ENCODE measurements at places on chromosomes 7 and 10. TPM values are rescaled to one million over a fixed set of nuclear protein-coding genes. Genes with fewer than 3 reads are reported as not detected.
A peak's percentile ranks its signal among the peaks of the same experiment; 100 is the strongest.

- H3K27me3 ChIP-seq: no peaks in the 10 kb centered on the region
- DNase-seq: no peak
- H3K36me3 ChIP-seq: no peaks in the 10 kb centered on the region
Measured at GRCh38 chr7:138000081-138000701, 1.7 kb downstream of the CREB3L2 start.

- no peaks in the 10 kb centered on the region for H3K4me1 ChIP-seq
- H3K36me3 ChIP-seq: no peaks in the 10 kb centered on the region
- no peak overlapping the region for H3K4me3 ChIP-seq
- H3K27me3 ChIP-seq: peaks cover 10% of the 10 kb centered on the region
- DNase-seq: peak; percentile 58
Measured at GRCh38 chr7:131688738-131689661, 132.6 kb upstream of the PODXL start.

GRCh38 chr7:90828601-90829000, 232.5 kb downstream of the CDK14 start:
- H3K4me3 ChIP-seq: no peak overlapping the region
- H3K4me1 ChIP-seq: no peaks in the 10 kb centered on the region
- DNase-seq: no peak
- no peaks in the 10 kb centered on the region for H3K36me3 ChIP-seq
- no peaks in the 10 kb centered on the region for H3K27me3 ChIP-seq
- H3K27ac ChIP-seq: no peak overlapping the region

- no peaks in the 10 kb centered on the region for H3K36me3 ChIP-seq
- H3K27ac ChIP-seq: no peak overlapping the region
Measured at GRCh38 chr7:150736864-150737263, 354 bp upstream of the GIMAP5 start.

DNA sequence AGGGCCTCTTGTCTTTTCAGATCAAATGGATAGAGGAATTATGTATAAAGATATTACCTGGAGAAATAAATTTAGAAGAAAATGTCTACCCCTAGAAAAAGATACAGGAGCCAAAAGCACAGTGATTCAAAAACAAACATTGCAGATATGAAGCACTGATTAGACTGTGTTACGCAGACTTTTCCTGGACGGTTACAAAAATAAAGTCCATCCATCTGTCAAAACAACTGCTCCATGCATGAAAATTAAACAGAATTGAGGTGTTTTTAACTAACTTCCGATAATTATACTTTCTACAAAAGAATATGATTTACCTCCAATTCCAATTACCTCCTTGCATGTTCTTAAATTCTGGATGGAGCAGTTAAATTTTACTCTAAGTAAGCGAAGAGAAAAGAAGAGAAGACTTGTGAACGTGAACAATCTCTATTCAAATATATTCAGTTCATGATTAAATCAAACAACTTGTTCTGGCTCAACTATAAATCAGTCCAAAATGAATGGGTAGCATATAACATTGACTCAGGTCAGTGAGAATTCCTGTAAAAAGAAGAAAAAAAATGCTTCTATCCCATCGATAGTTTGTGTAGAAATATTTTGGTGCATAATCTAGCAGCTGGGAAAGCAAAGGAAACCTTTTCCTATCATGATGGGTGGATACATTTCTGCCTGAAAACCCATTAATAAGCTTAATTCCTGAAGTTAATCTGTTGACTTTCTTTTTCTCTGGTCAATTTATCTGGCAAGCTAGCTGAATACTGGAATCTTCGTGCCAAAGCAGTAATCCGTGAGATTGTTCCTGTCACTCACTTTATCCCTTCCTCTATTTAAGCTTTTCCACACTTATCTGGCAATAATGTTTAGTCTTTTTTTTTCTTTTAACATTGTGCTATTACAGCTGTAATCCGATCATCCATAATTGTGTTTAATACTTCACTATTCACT, 80.4 kb downstream of the SEMA3A start:
- no peaks in the 10 kb centered on the region for H3K4me1 ChIP-seq
- H3K27ac ChIP-seq: no peak overlapping the region
- DNase-seq: no peak
- no peaks in the 10 kb centered on the region for H3K36me3 ChIP-seq
- H3K27me3 ChIP-seq: no peaks in the 10 kb centered on the region
- no peak overlapping the region for H3K4me3 ChIP-seq

DNA sequence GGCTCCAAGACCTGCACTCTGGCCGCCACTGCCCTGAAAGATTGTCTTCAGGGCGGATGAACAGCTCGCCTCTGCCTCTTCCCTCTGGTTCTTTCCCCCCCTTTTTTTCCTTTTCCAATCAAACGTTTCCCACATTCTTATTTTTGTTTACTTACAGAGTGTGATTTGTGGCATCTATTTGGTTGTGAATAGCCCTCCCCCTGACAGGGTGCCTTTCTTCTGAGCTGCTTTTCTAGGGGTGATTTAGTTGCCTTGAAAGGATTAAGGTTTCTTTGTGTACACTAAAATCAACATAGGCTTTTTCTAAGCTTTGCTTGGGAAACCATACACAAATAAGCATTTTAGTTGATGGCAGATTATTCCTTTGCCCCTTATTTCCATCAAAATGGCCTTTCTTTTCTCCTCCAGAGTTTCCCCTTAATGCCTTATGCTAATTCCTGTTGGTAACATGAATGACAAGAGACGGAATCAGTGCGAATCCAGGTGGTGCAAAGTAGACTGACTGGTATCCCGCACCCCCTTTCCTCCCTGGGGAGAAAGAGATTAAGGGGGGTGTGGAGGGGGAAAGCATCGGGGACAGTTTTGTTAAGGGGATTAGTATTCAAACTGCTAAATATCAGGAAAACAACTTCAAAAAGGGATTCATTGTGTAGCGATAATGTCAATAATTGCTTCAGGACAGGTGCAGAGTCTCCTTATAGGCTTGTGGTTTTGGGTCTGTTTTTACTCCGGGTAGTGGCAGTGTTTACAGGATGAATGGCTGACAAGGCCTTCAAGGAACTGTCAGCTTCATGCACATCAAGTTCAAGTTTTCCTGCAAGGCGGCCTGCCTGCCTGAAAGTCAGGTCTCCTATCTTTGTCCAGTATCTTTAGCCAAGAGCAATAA, 431.6 kb upstream of the GALNT17 start:
- no peak overlapping the region for H3K27ac ChIP-seq
- H3K4me3 ChIP-seq: no peak overlapping the region
- H3K36me3 ChIP-seq: no peaks in the 10 kb centered on the region
- H3K27me3 ChIP-seq: peaks cover 12% of the 10 kb centered on the region
- peaks cover 9% of the 10 kb centered on the region for H3K4me1 ChIP-seq
- DNase-seq: no peak

- no peaks in the 10 kb centered on the region for H3K36me3 ChIP-seq
- no peaks in the 10 kb centered on the region for H3K4me1 ChIP-seq
- DNase-seq: no peak
- H3K27ac ChIP-seq: no peak overlapping the region
- no peak overlapping the region for H3K4me3 ChIP-seq
Measured at GRCh38 chr10:51642581-51642980, 56.8 kb downstream of the CSTF2T start.

- H3K36me3 ChIP-seq: no peaks in the 10 kb centered on the region
- peak overlapping the region; percentile 96 for H3K27ac ChIP-seq
- peaks cover 100% of the 10 kb centered on the region for H3K4me1 ChIP-seq
- H3K27me3 ChIP-seq: no peaks in the 10 kb centered on the region
- no peak for DNase-seq
- H3K4me3 ChIP-seq: no peak overlapping the region
Measured at GRCh38 chr10:110863956-110864355, 7.8 kb upstream of the PDCD4 start.

DNA sequence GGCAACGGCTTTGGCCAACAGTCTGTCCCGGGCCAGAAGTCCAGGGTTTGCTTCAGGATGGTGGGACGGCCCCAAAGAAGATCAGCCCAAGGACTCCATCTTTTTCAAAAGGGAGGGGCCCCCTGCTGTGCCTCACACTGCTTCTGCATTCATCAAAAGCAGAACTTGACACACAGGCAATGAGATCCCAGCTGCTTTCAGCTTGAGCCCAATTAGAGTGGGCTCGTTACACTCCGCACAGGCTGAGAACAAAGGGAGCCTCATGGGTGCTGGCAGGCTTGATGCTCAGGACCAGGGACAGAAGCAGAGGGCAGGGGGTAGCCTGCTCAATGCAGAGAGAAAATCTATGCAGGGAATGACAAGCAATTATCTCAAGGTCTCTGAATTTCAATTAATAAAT, 45.5 kb downstream of the VOPP1 start:
- peak; percentile 78 for DNase-seq
- H3K36me3 ChIP-seq: no peaks in the 10 kb centered on the region
- peak overlapping the region; percentile 60 for H3K27ac ChIP-seq
- H3K4me1 ChIP-seq: peaks cover 79% of the 10 kb centered on the region

DNA sequence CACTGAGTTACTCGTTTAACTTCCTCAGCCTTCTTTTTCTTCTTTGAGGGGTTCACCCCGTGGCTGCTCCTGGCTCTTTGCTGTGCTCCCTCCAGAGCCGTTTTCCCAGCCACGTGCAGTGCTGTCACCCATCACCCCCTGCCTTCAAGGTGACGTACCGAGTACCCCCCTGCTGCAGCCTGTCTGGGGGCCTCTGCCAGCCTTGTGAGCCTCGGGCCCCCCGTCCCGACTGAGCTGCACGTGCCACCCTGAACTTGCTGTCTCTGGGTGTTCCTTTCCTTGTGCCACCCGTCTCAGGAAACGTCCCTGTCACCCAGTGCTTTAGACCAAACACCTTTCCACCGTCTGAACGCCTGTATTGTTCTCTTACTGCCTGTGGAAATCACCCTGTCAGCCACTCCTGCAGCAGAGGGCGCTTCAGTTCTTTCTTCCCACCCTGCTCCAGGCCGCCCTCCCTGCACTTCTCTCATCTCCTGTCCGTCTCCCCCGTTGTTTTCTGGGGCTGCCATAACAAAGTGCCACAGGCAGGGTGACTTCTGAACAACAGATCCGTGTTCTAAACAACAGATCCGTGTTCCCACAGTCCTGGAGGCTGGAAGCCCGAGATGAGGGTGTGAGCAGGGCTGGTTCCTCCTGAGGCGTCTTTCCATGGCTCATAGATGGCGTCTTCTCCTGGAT, 44.6 kb downstream of the WDR37 start:
- H3K36me3 ChIP-seq: no peaks in the 10 kb centered on the region
- H3K27ac ChIP-seq: no peak overlapping the region
- no peaks in the 10 kb centered on the region for H3K27me3 ChIP-seq
- no peak overlapping the region for H3K4me3 ChIP-seq

DNA sequence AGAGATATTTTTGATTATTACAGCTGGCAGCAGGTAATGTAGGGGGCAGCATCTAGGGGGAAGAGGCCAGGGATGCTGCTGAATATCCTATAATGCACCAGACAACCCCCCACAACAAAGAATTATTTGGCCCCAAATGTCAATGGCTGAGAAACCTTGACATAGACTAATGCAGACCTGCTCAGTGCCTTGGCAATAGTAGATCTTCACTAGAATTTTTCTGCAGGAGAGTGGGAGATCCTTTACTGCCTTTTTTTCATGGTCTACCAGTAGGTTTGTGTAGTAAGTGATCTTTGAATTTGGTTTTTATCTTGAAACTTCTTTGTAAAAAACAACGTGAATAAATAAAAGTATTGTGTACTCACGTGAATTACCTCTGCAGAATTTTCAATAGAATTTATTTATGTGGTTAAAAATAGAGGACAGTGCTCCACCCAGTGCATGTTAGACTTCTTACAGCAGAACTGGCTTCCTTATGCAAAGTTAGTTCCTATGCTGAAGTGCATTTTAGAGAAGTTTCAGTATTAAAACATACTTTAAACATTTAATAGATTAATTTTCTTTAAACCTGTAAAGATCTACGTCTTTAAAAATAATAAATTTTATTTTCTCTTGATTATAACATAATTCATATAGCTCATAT, 199.6 kb upstream of the HDAC9 start:
- H3K27ac ChIP-seq: peak overlapping the region; percentile 30
- H3K27me3 ChIP-seq: no peaks in the 10 kb centered on the region
- DNase-seq: peak; percentile 45
- H3K4me3 ChIP-seq: peak overlapping the region; percentile 36
- peaks cover 54% of the 10 kb centered on the region for H3K4me1 ChIP-seq

GRCh38 chr7:104921596-104921995, 92.4 kb upstream of the KMT2E start:
- DNase-seq: no peak
- H3K27ac ChIP-seq: no peak overlapping the region
- H3K27me3 ChIP-seq: no peaks in the 10 kb centered on the region
- no peaks in the 10 kb centered on the region for H3K36me3 ChIP-seq

DNA sequence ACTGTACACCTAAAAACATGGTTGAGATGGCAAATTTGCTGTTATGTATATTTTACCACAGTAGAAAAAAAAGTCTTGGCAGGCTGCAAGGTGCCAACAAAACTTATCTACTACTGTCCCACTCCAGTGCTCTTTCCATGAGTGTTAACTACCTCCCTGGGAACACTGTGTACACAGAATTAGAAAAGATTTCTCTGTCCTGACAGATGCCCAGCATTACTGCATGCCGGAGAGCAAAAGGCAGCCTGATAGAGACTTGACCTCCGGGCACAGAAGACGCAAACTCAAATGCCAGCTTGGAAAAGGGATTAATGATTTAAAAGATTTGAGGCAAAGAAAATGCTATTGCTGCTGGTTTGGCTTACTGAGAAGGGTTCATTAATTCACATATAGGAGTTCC, 228.8 kb downstream of the TMEM178B start:
- no peak for DNase-seq
- no peak overlapping the region for H3K4me3 ChIP-seq
- no peaks in the 10 kb centered on the region for H3K36me3 ChIP-seq
- H3K4me1 ChIP-seq: no peaks in the 10 kb centered on the region
- no peak overlapping the region for H3K27ac ChIP-seq

- H3K4me3 ChIP-seq: no peak overlapping the region
- DNase-seq: no peak
- no peaks in the 10 kb centered on the region for H3K4me1 ChIP-seq
- H3K27me3 ChIP-seq: no peaks in the 10 kb centered on the region
Measured at GRCh38 chr10:117804470-117805011, 242.2 kb downstream of the RAB11FIP2 start.

GRCh38 chr10:6780008-6780677, 200.1 kb upstream of the PRKCQ start:
- no peak for DNase-seq
- H3K4me1 ChIP-seq: peaks cover 22% of the 10 kb centered on the region
- no peak overlapping the region for H3K27ac ChIP-seq
- H3K4me3 ChIP-seq: no peak overlapping the region

GDF2 gene
- polyA plus RNA-seq: not detected

GRM3 gene
- polyA plus RNA-seq: not detected

NKX2-3 gene
- polyA plus RNA-seq: not detected

CPN1 gene
- polyA plus RNA-seq: not detected

HMX3 gene
- not detected for polyA plus RNA-seq
